ENCODE measurements at places on chromosomes 3 and 15.

DNA sequence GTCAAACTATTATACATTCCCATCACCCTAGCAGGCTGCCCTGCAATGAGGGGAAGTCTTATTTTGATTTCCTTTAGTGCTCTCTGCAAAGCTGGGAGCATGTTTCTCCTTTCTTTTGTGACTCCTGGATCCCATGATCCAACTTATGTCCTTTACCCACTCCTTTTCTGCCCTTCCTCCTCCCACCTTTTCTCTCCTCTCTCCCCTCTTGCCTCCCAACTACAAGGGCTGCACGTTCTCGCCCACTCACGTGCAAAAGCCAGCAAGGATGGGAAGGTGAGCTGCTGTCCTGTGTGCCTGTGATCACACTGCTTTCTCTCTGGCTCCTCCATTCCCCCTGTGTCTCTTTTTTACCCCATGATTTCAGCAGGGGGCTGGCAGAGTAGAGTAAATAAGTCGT is 6.1 kb downstream of the VIPR1 start:
- DNase-seq = no peak

DNA sequence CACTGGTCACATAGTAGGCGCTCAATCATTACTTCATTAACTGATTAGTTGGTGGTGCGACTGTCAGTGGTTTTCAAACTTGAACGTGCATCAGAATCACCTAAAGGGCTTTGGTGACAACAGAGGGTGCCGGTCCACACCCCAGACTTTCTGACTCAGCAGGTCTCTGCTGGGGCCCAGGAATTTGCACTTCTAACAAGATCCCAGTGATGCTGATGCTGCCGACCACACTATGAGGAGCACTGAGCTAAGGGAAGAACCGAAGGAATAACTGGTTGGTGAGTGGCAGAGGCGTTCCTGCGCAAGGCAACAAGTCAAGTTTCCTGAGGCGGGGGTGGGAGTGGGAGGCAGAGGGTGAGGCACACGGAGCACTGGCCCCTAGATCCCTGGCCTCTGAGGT is 18.8 kb downstream of the HAPLN3 start:
- no peak for DNase-seq

DNA sequence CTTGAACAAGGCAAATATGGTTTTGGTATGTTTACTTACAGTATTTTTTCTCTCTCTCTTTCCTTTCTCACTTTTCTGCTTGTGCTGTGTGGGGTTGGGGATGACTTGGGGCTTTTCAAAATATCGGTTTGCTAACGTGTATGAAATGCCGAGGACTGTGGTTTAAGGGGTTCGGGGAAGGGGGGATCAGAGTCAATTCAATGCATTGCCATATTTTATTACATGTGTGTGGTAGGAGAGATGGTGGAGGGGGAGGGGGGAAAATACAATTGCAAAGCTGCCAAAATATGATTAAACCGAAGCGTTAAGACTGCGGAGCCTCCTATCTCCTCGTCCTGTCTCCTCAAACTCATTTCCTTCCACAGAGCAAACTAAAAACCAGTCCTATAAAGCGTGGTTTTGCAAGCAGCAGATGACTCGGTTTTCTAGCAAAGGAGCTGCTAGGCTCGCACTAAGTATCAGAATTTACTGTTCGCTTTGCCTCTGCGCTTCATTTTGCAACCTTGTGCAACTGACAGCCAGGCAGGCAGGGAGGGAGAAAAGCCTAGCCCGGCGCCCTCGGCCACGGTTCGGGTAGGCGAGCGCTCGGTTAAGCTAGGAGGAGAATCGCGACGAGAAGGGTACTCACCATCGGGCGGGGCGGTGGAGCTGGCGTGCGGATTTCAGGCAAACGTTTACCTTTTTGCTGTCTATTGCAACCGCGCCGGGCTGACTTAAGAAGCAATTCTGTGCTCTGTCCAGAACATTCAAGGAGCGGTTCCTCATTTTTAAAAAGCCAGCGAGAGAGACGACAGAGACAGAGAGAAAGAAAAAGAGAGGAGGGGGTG is 4.0 kb upstream of the NR2F2 start:
- DNase-seq = no peak

DNA sequence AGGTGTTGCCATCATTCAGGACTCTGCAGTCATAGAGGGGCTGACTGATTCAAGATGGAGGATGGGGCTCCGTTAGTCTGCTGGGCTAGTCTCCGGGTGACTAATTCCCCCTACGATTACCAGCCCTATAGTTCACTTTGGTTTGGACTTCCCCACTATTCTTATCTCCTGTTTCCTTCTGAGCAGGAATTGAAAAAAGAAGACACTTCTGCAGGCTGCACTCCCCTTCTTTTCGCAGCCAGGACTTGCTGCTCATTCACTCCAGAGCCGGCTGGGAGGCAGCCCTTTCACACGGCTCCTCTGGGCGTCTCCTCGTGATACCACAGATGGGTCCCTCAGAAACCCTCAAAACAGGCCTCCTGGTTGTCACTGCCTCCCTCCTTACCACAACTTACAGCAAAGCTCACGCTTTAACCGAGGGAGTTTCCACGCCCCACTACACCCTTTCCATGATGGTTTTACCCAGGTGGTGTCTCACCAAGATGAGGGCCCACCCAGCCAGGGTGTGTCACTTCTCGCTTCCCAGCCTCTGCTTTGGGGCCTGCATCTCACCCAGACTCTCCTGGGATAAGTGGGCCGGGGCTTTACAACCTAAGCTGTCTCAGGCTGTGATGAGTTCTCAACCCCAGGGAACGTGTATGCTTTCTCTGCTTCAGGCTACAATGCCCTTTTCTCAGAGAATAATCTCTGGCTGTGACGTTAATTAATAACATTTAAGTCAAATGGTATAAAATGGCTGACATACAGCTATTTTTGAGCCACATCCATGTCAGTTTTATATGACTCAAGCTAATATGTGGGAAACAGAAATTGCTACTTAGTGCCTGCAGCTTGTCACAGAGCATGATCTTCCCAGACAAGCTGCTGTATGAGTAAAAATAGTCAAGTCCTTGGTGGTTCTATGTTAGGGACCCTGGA is 11.9 kb downstream of the CX3CR1 start:
- DNase-seq = no peak

DNA sequence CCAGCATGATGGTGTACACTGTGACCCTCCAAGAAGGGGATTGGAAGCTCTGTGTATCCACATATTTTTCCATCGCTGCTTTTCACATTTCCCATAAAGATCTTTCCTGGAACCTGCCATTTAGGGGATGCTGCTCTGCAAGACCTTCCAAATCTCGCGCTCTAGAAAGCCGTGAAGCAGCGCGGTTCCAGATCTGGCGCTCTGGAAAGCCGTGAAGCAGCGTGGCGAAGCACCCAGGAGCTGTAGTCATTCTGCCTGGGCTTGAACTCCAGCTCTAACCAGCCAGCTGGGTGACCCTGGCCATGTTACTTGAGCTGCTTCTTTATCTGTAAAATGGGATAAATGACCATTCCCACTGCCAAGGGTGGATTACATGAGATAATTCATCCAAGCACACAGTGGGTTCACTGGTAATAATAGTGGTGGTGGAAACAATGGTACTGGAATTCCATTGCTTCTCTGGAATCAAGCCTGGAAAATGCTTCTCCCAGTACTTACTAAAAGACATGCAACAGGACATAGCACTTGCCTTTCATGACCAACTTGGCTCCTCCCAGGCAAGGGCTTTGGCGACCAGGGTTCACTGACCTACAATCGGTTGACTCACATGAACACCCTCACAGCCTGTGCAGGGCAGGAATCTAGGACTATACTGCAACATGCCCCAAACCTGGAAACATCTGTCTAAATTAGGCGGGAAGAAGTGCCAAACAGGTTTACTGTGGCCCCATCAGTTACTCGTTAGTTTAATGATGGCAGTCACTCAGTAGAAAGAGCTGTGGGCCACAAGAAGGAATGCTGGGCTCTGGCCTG is 70.7 kb downstream of the XXYLT1 start:
- DNase-seq = no peak

DNA sequence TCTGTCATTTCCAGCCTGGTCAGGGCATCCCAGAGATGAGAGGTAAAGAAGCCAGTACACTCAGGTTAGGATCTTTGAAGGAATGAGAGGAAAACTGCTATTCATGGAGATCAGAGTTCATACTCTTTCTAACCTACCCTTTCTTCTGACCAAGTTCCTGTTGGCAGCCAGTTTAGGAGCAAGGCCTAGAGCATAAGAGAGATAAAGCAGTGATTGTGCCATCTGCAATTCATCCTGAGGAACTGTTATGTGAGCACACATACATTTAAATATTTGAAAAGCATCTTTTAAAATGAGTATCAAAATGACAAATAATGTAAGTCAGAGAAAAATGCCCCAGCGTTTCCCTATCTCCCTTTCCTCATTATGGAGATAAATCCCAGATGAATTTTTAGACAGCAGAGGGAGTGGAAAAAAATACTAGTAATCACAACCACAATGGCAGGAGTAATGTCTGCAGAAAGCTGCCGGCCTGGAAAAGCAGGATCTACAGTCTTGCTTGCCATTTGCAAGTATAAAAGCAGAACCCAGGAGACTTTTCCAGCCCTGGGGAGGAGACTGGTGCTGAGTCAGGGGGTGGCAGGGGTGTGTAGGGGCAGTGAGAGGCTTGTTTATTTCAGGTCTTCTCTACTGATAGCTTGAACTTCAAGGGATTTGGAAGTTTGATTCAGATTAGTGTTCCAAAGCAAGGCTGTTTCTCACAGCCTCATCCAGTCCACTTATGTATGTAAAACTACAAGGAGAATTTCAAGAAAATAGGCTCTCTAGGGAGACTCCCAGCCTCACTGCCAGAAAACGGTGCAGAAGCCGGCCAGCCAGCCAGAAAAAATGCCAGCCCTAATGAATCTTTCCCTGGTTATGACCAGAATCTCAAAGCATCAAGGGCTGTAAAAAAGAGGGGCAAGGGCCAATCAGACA is 1052.4 kb downstream of the TUSC7 start:
- DNase-seq = peak; percentile 45

DNA sequence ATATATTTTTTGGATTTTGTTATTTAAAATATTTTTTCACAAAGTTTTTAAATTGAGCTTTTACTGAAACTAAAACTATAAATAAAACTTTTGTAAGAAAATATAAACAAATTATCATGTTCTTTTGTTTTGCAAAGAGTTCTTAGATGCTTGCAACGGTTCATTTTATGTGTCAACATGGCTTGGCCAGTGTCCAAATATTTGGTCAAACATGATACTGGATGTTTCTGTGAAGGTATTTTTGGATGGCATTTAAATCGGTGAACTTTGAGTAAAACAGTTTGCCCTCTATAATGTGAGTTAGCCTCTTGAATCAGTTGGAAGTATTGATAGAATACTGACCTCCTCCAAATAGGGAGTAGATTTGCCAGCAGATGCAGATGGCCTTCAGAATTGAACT is 612.6 kb upstream of the NECTIN3 start:
- DNase-seq = no peak

DNA sequence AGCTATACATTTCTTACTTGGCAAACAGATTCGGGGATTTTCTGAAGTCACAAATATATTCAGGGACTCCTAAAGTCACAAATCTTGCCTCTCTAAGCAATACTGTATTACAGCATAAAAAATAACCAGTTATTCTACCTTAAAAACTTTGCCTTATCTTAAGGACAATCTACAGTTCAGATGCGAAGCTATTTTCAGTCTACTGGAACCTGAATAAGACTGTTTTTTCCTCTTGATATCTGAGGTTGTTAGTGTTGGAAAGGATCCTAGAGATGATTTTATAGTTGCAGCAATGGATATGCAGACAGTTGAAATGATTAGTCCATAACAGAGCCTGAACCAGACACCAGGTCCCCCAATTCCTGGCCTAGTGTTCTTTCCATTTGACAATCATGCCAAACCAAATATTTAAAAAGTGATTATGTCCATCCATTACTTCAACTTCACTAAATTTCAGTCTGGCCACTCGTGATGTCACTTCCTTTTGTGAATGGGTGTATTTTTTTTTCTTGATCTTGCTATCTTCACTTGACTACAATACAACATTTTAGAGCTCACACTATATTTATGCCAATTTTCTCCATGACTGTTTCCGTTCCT is 1.8 kb downstream of the HDGFL3 start:
- no peak for DNase-seq

GRCh38 chr3:156035158-156035557 is 85.2 kb upstream of the KCNAB1 start:
- DNase-seq = no peak

GRCh38 chr15:61079529-61079928 is 149.6 kb downstream of the RORA start:
- DNase-seq = no peak
